ENCODE measurements at places on chromosomes 2 and 18.

DNA sequence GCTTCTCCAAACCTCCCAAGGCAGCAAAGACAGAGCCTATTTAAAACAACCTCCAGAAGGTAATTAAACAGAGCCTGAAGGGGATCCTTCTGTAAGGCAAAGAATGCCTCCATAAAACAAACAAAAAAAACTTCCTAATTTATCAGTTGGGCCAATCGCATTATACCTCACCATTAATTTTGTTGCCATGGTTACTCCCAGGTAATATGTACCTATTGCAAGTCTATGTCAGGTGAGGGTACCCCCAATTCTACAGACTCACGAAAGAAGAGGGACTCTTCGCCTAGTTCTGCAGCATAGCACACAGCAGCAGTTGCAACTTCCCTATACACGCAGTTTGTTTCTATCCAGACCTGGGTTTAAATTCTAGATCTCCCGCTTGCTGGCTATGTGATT, 38.8 kb downstream of the SFXN5 start:
- DNase-seq = no peak

- DNase-seq = no peak
Observed at GRCh38 chr2:11457935-11458334, 8.0 kb downstream of the E2F6 start.

DNA sequence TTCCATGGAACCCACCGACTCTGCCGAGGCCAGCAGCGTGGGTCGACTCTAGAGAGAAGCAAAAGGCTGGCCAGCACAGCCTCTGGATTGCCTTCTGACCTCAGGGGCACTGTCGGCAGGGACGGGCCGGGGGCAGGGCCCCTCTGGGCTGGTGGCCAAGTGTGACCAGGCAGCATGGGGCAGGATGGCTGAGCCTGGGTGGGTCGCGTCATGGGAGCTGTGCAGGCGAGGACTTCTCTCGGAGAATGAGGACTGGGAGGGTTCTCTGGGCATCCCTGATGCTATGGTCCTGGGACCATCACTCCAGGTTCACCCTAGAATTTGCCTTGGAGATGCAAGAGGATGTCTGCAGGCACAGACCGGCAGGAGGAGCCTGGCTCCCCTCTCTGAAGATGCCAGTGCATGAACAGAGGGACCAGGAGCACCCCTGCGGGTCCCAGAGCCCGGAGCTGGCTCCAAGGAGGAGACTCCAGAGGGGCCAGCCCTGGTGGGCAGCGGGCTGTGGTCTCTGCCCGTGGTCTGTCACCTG, 289.2 kb downstream of the NDUFA10 start:
- no peak for DNase-seq

- no peak for DNase-seq
Observed at GRCh38 chr2:23069923-23070322, 315.1 kb upstream of the KLHL29 start.

- DNase-seq = no peak
Observed at GRCh38 chr2:143329288-143329687, 200.1 kb downstream of the ARHGAP15 start.

DNA sequence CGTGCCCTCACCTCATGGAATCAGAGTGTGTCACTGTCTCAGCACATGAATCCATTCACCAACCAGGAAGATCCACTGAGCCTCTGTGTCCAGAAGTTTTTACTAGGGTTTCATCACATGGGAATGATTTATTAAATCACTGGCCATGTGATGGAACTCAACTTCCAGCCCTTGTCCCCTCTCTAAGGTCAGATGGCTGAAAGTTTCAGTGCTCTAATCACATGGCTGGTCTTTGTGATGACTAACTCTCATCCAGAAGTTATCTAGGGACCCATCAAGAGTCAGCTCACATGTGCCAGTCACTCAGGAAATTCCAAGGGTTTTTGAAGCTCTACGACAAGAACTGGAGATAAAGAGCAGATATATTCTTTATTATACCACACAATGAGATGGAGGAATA, 140.5 kb upstream of the GYPC start:
- DNase-seq = no peak

DNA sequence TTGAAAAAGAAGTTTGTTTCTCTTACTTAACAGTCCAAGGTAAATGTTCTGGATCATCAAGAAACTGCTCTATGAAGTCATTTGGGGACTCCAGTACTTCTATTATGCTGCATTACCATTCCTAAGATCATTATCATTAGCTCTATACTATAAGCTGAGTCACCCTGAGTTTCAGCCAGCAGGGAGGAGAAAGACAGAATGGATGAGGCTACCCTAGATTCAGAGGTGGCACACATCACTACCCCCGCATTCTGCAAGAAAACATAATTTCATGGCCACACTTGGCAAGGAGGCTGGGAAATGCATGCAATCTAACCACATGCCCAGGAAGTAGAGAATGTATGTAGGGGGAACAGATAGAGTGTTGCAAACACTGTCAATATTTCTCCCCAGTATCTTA, 16.6 kb upstream of the LNPK start:
- no peak for DNase-seq

- DNase-seq = no peak
Observed at GRCh38 chr2:238695538-238695937, 152.3 kb upstream of the TWIST2 start.

- DNase-seq = no peak
Observed at GRCh38 chr2:66730441-66730840, 295.5 kb downstream of the MEIS1 start.

GRCh38 chr2:235141411-235142128, 189.8 kb downstream of the SH3BP4 start:
- DNase-seq = no peak

GRCh38 chr2:131004446-131005209, 88.6 kb downstream of the FAM168B start:
- DNase-seq = no peak

DNA sequence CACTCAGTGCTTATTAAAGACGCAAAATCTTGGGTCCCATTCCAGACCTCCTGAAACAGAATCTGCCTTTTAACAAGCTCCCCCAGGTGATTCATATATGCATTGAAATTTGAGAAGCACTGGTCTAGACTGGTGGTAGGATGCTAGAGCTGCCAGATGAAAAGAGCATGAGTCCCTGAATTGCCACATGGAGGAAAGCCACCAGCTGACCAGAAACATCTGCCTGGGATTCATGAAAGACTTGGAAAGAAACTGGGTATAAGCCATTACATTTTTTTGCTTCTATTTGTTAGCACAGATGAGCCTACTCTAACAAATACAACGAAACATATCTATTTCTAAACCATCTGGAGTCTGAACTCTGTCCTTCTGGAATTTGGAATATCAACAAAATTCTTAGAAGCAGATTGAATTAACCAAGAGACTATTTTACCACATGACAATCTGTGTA, 228.9 kb downstream of the RBM43 start:
- DNase-seq = no peak

DNA sequence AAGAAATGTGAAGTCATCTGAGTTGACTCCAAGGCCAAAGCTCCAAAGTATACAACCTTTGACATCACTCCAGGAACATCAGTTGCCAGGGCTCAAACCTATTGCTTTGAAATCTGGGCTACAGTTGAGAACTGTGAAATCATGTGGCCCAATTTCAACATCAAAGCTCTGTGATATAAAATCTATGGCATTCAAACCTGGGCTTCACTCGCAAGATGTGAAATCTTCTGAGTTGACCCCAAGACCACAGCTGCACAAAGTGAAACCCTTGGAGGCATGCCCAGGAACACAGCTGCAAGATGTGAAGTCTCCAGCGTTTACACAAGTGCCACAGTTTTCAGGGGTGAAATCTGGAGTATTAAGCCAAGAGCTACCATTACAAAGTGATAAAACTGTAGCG, 9.4 kb upstream of the ZNF512 start:
- DNase-seq = no peak

GRCh38 chr18:73987247-73987980, 160.2 kb downstream of the FBXO15 start:
- DNase-seq = no peak

DNA sequence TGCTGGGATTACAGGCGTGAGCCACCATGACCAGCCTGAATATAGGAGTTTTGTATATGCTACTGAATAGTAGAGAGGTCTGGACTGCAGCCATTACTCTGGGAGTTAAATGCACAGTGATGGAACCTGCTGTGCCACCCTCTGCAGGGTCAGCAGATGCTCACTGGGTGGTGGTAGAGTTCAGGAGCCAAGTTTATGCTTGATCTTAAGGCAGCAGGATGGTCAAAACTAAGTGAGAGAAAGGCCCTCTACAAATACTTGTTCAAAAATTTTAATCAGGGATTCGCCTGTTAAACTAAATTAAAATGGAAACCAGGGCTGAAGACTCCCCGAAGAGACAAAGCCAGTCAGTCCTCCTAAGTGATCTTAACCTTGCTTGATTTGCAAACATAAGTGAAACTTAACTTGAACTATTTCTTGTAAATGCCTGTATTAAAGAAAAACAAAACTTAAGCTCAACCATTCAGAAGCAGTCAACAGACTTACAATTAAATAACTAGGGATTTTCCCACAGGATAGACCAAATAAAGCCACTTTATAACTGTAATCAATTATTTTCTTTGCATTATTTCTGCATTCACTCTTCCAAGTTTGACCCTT, 4.2 kb upstream of the WDFY1 start:
- no peak for DNase-seq

DNA sequence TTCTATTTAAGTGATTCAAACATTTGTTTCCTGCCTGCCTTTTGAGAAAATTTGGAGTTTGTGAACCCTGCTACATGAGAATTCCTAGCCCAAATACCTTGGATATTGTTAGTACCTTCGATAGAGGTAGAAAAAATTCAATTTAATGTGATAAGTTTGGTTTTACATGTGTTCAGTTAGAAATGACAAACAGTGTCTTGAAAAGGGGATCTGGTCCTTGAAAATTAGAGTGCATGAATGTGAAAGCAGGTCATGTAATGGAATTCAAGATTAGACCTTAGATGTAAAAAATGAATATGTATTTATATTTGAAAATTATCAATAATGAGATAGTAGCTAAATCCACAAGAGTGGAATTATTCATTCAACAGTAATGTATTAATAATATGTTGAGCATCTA, 70.5 kb downstream of the PIK3C3 start:
- DNase-seq = no peak

- no peak for DNase-seq
Observed at GRCh38 chr2:140648393-140648792, 1482.4 kb downstream of the LRP1B start.

DNA sequence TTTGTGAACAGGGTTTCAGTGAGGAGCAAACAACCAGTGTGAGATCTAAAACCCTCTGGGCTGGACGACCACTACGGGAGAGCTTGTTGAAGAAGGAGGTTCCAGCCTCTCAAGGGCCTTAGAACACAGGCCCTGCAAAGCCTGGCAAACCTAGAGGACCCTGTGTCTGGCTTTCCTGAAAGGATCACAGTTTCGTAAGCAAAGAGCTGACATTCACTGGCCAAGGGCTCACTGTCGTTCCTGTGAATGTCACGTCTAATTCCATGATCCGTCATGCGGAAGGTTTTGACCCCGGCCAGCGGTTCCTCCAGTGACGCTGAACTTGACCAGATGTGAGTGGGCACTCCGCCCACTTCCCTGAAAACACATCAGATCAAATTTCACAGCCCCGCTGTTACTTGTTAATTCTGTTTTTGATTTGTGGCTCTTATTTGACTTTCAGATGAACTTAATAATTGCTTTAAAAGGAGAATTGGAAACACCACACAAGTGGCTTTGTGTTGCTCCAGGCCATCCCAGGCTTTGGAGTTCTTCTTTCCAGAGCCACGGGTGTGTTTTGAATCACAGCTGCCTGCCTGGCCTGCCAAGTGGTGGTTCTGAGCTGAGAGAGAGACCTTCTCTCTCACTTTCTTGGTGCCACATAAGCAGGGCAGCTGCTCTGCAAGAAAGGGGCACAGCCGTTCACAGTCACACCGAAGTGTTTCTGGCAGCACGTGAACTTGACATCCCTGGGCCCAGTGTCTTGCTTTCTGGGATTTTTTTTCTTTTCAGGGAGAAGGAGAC, 308.4 kb downstream of the NDUFA10 start:
- no peak for DNase-seq

DNA sequence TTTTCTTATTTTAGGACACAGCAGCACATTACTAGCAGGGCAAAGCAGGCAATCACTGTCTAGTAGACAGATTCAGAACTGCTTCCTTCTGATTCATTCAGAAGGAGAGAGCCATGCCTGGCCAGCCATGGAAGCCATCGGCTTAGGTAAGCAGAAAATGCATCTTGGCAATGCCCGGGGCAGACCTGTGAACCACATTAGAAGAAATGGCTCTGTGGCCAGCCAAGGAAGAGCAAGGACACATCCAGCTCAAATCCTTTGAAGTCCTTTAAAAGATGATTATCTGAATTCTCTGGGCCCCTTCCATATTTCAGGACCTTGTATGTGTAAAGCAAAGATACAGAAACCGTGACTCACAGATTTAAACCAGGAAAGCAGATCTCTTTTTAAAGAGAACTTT, 227.4 kb downstream of the PID1 start:
- DNase-seq = no peak

- DNase-seq = no peak
Observed at GRCh38 chr2:3490191-3491170, 28.9 kb downstream of the ADI1 start.

GRCh38 chr2:172693037-172693436, 42.6 kb upstream of the RAPGEF4 start:
- no peak for DNase-seq

GRCh38 chr2:143410082-143410897, 281.1 kb downstream of the ARHGAP15 start:
- DNase-seq = no peak

- DNase-seq = no peak
Observed at GRCh38 chr2:12106440-12107080, 360.1 kb downstream of the LPIN1 start.

GRCh38 chr18:76985156-76985950, 147.2 kb downstream of the MBP start:
- no peak for DNase-seq

GRCh38 chr2:29578084-29578598, 343.2 kb downstream of the ALK start:
- no peak for DNase-seq

- DNase-seq = no peak
Observed at GRCh38 chr2:133888107-133888506, 319.8 kb upstream of the NCKAP5 start.

GRCh38 chr2:72815655-72816278, 10.1 kb downstream of the EXOC6B start:
- no peak for DNase-seq

DNA sequence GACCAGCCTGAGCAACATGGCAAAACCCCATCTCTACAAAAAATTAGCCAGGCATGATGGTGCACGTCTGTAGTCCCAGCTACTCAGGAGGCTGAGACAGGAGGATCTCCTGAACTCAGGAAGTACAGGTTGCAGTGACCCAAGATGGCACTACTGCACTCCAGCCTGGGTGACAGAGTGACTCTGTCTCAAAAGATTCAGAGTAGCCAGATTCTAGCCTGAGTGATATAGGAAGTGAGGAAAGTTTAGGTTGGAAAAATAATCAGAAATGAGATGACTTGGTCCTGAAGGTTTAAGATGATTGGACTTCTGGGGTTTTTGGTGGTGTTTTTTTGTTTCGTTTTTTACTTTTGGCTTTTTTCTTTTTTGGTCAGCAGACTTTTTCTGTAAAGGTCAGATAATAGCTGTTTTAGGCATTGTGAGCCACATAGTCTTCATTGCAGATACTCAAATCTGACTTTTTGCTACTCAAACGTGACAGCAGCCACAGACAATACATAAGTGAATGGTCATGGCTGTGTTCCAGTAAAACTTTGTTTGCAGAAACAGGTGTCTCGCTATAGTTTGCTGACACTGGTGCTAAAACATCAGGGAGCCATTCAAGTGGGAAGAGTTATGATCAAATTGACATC, 104.1 kb upstream of the UBXN4 start:
- no peak for DNase-seq

- DNase-seq = no peak
Observed at GRCh38 chr18:50590593-50590992, 30.7 kb downstream of the MAPK4 start.

Data from stimulated activated CD8-positive, alpha-beta memory T cell treated with anti-CD3 and anti-CD28 coated beads, Interleukin-2, amount 100 ng/mL, for 1 hour (primary cell).